ENCODE measurements at places on chromosomes 3 and 15.

- DNase-seq, result no peak
Measured at GRCh38 chr3:141380279-141380678, 12.0 kb downstream of the ZBTB38 start.

- DNase-seq, result peak; percentile 84
Measured at GRCh38 chr3:3126477-3127431, at the start of gene TRNT1. Gene TRNT1 (plus strand): TSS chr3:3126940. CDS start chr3:3129041, 2,101 bp downstream.

GRCh38 chr3:99747915-99748314 is 69.7 kb upstream of the CMSS1 start:
- DNase-seq, result peak; percentile 84

GRCh38 chr3:126663750-126664149 is 8.8 kb upstream of the TXNRD3 start:
- DNase-seq, result no peak

DNA sequence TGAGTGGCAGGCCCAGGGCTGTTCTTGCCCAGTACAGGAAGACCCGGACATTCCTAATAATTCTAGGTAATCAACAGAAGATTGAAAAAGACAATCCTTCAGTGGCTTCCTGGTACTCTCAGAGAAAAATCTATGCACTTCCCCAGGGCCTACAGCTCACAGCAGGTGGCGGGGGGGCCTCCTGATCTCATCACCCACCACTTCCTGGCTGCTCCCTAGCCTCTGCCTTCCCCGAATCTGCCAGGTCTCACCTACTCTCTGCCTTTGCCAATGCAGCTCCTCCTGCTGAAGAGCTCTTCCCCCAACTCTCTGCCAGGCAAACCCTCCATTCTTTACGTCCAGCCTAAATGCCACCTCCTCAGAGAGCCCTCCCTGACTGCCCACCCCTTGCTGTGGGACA is 37.5 kb downstream of the EHD4 start:
- no peak for DNase-seq

- peak; percentile 33 for DNase-seq
Measured at GRCh38 chr3:159763011-159763601, 225.5 kb upstream of the IL12A start.

DNA sequence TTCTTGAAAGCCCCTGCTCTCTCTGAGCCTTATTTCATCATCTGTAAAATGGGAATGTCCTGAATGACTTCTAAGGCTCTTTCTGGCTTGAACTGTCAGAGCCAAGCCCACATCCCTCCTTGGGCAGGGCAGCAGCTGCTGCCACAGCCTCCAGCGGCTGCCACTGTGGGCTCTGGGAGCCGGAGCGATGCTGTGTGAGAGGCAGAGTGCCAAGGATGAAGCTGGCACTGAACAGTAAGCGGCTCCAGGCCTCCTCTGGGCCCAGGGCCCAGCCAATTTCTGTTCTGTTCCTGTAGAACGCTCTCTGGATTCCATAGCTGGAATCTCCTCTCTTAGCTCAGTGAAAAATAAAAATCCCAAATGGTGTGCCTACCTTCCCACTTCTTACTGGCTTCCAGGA is 4.4 kb downstream of the CPLX3 start:
- no peak for DNase-seq

DNA sequence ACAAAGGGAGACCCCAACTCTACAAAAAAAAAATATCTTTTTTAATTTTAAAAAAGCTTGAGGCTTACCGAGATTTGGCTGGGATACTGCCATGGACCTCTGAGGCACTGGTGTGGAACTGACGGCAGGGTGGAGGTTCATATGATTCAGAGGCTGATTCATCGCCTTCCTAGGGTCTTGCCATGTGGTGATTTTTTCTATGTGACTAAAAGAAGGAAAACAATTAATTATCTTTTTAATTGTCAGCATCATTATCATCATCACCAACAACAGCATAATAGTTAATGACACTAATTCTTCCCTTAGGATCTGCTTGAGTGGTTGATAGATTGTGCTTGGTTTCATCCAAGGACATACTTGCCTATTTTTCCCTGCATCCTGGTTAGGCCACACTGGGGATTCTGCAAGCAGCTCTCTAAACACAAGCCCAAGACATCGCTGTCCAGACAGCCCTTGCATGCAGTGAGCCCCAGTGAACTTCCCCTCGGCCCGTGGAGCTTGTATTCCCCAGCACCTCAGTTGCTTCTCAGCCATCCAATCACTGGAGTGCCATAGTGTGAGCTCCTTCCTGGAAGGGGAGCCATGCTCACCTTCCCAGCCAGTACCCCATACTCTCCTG is 84.9 kb downstream of the WWTR1 start:
- no peak for DNase-seq

GRCh38 chr15:64586259-64586870 is 126.0 kb downstream of the ZNF609 start:
- DNase-seq, result no peak

DNA sequence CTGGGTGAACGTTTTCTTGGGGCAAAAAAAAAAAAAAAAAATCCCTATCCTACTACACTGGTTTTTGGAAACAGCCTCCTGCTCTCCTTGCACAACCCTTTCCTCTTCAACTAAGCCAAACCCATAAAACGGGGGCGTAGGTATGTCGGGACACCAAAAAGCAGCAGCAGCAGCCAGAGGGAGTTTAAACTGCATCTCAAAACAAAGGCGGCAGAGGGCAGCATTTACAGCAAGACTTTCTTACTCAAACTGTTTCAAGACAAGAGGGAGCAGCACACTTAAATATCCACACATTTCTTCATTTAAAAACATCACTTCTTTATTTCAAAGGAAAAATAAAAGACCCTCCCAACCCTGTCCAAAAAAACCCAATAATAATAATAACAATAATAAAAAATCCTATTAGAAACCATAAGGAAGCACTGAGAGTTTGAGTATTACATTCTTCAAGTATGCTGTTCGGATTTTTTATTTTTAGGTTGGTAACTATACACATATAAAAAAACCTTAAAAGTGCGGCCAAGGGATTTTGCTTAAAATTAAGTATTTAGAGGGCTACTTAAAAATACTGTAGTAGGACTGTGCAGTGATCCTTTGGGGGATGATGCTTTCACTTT is 43.9 kb upstream of the PLXND1 start:
- DNase-seq, result peak; percentile 83

DNA sequence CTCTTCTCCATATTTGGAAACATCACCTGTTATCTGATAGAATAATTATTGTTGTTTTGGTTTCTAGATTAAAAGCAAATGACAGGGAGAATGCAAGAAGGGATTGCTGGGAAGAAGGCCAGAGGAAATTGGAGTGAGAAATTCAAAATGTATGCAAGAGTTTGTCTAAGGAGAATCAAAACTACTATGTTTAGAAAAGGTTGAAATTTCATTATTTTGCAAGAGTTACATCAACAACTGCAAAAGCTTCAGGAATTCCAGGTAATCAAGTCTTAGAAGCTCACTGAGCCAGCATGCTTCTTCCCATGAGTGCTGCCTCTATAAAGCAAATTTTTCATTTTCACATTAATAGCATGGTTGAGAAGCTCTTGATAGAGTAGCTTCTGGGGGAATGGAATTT is 177.2 kb upstream of the GBE1 start:
- DNase-seq, result no peak

- no peak for DNase-seq
Measured at GRCh38 chr15:89278307-89278706, 34.5 kb downstream of the FANCI start.

GRCh38 chr3:40073310-40074007 is 236.0 kb upstream of the EIF1B start:
- peak; percentile 15 for DNase-seq

- peak; percentile 15 for DNase-seq
Measured at GRCh38 chr3:193710286-193711165, 117.5 kb downstream of the OPA1 start.

DNA sequence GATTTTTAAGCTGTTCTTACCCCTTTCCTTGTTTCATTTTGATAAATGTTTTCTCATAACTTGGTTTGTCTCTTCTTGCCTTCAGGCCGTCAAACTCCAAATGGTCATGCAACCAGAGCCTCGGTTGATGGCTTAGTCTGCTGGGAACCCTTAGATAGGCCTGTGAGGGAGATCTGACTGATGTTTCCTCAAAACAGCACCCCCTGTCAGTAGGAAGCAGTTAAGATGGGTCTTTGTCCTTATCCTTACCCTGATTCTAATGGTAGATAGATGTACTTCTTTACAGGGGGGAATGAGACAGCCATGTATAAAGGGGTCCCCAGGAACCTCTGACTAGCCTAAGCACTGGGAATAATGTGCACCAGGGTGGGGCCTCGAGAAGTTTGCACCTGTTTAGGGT is 16.3 kb upstream of the OR5H1 start:
- DNase-seq, result no peak

GRCh38 chr3:48655606-48656005 is 7.1 kb downstream of the CELSR3 start:
- DNase-seq, result no peak

DNA sequence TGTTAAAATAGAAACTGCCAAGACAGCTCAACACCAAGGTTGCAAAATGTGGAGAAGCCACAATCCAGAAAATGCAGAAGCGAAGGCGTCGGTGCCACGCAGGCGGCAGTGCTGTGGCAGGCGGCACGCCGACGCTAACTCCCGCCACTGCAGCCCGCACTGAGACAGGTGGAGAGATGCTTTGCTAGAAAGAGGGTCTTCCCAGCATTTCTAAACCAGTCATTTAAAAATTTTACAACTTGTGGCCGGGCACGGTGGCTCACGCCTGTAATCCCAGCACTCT is 23.2 kb downstream of the CYFIP1 start:
- no peak for DNase-seq

GRCh38 chr3:173065543-173065981 is 75.5 kb downstream of the SPATA16 start:
- no peak for DNase-seq

DNA sequence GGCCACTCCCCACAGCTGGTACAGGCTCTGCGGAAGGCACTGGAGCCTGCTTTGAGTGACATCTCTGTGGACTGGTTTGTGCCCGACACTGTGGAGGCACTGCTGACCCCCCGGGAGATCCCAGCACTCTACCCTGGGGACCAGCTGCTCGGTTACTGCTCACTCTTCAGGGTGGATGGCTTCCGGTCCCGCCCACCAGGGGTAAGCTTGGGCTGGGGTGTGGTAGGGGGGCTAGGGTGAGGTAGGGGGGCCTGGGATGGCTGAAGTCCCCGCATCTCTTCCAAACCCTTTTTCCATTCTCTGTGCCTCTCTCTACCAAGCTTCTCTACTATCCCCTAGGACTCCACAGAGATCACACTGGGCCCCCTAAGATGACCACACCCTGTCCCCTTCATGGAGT is 7.8 kb downstream of the VWA5B2 start:
- no peak for DNase-seq

GRCh38 chr3:77372634-77373346 is 332.9 kb downstream of the ROBO2 start:
- peak; percentile 5 for DNase-seq
